ENCODE measurements at places on chromosomes 4 and X.

DNA sequence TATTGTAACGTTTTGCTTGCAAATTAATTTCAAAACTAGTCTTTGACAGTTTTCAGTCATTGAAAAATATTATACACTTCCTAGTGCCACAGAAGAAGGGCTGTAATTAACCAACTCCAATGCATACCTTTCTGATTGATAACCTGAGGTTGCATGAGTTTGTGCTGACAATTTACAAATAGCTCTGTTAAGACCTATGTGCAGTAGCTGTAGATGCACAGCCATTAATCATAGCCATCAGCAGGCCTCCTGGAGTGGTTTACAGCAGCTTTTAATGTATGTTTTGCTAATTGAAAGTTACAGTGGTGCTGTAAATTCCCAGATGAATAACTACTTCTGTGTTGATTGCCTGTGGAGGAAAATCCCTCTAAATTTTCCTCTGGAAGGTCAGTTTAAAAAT, 758.1 kb downstream of the SH3BGRL start:
- DNase-seq = no peak

- no peak for DNase-seq
These were observed 28.7 kb downstream of the TMPRSS11A start for GRCh38 chr4:67934628-67935027.

DNA sequence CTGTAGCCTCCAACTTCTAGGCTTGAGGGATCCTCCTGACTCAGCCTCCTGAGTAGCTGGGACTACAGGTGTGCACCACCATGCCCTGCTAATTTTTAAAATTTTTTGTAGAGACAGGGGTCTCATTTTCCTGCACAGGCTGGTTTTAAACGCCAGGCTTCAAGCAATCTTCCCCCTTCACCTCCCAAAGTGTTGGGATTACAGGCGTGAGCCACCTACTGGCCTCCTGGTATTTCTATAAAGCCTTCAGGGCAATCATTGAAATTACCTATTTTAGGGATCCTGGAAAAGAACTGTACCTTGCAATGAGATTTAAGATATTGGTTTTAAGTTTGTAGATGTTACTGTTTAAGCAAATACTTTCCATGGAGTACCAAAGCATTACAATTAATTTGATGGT, 13.5 kb upstream of the PLS3 start:
- peak; percentile 51 for DNase-seq

GRCh38 chr4:124025000-124025399, 628.4 kb downstream of the SPRY1 start:
- DNase-seq = no peak

- DNase-seq = no peak
These were observed 224.2 kb downstream of the AFAP1 start for GRCh38 chr4:7715271-7716009.

- no peak for DNase-seq
These were observed 8.9 kb downstream of the POLA1 start for GRCh38 chrX:24702362-24703184.

GRCh38 chr4:53702334-53703266, 111.3 kb upstream of the LNX1 start:
- DNase-seq = peak; percentile 47

DNA sequence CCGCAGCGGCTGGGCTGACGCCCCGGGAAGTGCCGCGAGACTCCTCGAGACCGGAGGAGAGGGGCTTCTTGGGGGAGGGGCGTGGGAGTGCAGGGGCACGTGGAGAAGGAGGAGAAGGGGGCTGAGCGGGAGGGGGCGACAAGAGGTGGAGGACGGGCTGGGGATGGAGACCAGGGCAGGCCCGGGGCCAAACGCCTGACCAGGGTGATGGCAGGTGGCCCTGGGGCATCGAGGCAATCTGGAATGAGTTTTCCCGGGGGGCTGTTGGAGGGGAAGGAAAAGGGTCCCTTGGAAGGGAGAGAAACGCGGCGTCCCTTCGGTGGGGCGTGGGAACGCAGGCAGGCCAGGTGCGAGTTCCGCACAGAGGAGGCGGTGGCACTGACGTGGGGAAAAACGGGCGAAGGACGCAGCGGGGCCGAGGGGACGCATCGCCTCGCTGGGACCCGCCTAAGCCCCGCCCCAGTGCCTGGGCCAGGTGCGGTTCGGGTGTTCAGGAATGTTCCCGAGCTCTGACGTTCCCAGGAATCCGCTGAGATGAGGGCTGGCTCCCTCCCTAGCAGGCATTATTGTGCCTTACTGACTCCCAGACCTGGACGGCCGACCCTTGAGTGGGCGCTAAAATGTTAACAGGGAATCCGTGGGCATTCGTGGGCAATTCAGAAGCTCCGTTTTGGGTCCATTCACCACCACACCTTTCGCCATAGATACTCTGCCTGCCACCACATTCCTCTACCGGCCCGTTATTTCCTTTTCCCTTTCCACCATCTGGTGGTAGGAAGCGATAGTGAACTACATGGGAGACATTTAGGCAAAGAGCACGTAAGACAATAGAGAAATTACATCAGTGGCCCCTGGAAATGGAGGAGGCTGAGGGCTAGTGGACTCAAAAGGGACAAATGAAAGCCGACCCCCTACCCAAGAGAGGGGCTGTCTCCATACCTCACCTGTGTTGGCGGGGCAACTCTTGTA, 795 bp upstream of the SH3KBP1 start:
- peak; percentile 86 for DNase-seq

GRCh38 chr4:36386691-36387090, 105.3 kb downstream of the DTHD1 start:
- no peak for DNase-seq
